ENCODE measurements at places on chromosomes 12 and 14.
A peak's percentile ranks its signal among the peaks of the same experiment; 100 is the strongest.

- no peak for DNase-seq
Measured at GRCh38 chr12:49052451-49053208, 8.0 kb downstream of the KMT2D start.

DNA sequence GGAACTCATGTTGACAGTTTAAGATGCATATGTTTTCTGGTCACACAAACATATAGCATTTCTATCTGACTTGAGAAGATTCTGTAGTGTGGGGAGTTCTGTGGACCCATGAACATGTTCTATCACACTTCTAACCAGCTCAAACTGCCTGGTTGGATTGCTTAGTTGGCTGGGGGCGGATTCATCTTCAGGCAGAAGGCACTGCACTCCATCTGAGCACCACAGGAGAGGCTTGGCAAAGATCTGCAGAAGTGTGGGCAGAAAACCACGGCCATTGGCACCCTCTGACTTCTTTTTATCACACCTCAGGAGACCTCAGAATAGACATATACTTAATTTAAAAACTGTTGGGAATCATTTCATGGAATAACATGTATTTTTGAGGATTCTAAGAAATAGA lies 68.5 kb downstream of the LIN7A start:
- no peak for DNase-seq

DNA sequence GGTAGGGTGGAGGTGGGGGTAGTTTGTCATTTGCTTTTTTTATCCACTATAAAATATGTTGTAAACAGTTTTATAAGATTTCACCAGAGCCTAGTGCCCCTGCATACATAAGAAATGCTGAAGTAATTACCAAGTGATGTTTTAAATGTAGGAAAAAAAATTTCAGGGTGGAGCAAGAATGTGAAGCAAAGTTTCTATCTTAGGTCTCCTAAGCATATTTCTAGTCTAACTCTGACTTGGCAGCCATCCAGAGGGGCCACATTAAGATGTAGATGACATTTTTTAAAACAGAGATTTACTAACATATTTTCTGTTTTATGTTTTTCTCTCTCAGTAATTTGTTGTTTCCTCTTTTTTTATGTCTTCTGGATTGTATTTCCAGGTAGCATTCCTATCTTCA lies 15.8 kb upstream of the KRAS start:
- DNase-seq, result no peak

DNA sequence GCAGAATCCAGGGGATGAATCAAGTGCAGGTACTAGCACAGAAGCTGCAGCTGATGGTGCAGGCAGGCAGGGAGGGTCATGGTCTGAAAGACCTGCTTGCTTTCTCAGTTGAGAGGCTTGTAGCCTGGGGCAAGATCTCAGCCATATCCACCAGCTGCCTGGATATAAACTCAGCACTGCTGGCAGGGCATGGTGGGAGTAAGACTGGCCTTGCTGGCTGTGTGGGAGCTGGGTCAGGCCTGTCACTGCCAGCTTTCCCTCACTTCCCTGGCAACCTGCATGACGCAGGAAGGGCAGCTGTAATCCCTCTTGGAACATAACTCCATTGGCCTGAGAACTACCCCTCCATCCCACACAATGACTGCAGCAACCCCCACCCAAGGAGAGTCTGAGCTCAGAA lies 230.1 kb downstream of the ANO6 start:
- no peak for DNase-seq

DNA sequence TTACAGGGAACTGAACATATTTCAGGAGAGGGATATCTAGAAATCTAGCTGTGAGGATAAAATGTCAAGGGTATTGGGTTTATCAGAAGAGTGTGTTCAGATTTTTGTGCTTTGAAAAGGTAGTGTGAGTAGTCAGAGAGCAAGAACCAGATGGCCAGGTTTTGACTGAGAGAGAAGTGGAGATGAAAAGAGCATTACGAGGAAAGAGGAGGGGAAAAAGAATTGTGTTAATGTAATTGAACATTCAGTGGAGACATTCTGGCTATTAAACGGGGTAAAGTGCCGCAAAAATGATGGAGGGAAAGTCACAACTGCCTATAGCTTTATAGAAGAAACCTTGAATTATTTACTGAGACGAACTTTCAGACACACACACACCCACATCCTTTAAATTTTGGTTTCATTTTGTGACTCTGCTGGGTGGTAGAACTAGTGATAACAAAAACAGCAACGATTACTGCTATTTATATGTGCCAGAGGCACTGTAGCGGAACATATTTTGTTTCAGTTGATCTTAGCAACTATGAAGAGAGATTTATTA lies 213.6 kb downstream of the ERC1 start:
- peak; percentile 6 for DNase-seq

GRCh38 chr12:102735104-102735503 lies 181.9 kb downstream of the PAH start:
- no peak for DNase-seq

DNA sequence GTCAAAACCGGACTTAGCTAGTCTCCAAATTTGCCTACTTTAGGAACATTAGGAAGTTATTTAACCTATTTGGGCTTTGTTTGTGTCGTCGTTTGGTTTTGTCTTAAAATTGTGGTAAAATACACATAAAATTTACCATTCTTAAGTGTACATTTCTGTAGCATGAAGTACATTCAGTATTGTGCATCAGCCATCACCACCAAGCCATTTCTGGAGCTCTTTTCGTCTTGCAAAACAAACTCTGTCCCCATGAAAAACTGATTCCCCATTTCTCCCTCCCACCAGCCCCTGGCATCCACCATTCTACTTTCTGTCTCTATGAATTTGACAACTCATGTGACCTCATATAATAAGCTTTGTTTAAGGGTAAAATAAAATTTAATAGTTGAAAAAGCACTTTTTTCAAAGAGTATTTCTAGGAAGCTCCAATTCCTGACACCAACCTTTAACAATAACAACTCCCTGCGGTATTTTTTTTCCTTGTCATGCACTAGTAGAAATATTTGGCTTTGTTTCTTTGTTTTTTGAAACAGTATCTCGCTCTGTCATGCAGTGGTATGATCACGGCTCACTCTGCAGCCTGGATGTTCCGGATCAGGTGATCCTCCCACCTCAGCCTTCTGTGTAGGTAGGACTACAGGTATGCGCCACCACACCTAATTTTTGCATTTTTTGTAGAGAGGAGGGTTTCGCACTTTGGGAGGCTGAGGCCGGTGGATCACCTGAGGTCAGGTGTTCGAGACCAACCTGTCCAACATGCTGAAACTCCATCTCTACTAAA lies 3.6 kb upstream of the UBC start:
- no peak for DNase-seq

- DNase-seq, result peak; percentile 93
Measured at GRCh38 chr14:95483309-95484165, 32.9 kb downstream of the SYNE3 start.

- DNase-seq, result peak; percentile 24
Measured at GRCh38 chr14:67704484-67705089, 2.9 kb downstream of the RDH12 start.

GRCh38 chr14:61533513-61534255 lies 161.6 kb upstream of the HIF1A start:
- DNase-seq, result no peak

GRCh38 chr12:53205747-53206419 lies 1.2 kb downstream of the ITGB7 start:
- DNase-seq, result peak; percentile 81

DNA sequence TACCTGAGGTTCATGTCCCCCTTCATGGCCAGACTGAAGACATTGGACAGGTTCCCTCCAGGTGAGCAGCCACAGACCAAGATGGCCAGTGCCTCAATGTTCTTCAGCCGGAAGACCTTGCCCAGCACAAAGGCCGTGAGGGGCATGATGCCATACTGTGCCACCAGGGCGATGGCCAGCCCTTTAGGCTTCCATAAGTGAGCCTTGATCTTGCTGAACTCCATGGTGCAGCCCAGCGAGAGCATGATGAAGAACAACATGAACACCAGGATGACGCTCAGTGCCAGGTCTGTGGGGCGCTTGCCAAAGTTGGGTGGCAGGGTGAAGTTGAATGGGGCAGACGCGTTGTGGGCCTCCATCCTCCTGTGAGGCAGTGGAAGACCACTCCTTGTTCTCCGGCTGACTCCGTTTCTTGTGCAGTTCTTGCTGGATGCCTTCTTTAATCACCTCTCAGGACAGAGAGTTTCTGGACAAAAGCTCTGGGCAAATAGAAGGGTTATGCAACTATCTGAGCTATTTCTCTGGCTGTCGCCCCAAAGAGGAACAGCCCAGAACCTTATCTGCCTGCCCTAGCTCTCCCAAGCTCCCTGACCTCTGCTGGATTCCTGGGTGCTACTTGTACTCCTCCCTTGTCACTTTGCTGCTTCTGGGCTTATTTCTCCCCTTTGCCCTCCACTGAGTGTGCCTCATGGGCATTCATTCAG lies at the start of gene SLC10A1:
TSS of gene SLC10A1 (minus strand) at position 445 of the 704 bp plus-strand sequence. CDS start at position 359, 86 bp downstream.
- DNase-seq, result no peak

DNA sequence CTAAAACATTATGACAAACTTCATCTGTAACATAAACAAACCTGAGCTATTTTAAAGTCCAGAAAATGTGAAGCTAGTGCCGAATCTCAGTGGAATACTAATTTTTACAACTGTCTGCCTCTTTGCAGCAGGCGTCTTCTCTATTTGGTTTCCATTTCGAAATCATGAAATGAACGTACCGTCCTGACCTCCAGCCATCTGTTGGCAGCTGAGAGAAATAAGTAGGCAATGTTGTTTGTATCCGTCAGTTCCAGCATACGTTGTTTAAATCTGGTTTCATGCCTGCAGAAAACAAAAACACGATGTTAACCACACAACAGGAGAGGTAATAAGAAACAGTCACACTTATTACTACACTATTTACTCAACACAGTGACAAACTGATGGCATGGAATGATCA lies 54.3 kb upstream of the KCNJ8 start:
- peak; percentile 93 for DNase-seq

GRCh38 chr12:115002434-115002833 lies 318.5 kb upstream of the TBX3 start:
- DNase-seq, result peak; percentile 18

GRCh38 chr14:20555845-20556244 lies 5.0 kb downstream of the RNASE9 start:
- no peak for DNase-seq

DNA sequence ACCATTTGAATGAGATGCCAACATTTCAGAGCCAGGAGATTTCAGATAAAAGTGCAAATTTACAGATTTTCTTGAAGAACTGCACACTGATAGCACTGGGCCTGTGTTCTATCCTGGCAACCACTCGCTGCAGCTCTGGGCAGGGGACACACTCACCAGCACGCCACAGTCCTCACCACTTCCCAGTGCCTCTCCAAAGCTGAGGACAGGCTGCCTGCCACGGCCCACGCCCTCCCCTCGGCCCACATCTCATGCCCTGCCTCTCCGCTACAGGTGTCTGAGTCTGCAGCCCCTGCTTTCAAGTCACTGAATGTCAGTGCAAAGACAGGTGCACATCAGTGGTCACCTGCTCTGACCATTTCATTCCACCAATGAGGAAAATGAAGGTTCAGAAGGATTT lies 12.7 kb downstream of the CAMKK2 start:
- no peak for DNase-seq

DNA sequence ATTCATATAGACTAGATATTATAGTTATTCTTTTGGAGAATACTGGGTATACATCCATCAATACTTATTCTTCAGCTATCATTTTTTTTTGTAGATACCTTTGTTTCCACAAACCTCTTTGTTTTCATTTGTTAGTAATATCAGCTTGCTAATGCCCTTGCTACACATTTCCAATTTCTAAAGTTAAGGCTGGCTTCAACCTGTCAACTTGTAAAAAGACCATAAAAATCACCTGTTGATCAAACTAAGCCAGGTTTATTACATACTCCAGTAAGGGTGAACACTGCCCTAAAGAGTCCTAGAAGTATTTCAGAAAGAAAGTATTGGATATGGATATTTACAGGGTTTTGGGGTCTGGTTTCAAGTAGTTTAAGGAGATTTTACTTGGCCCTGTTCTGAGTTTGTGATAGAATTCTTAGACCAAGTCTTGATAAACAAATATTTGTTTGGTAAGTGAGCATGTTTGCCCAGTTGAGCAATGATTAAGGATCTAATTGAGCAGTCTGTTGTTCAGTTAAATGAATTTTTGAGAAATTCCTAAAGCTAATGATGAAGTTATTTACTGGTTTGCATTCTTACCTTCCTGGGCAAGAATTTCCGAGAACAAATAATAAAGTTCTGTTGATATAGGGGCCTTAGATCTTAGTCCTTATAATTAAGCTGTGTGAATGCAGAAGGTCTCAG lies 52.8 kb upstream of the LRTM2 start:
- no peak for DNase-seq

All from fibroblast of gingiva (primary cell).